ENCODE measurements at places on chromosomes 4 and X. TPM values are rescaled to one million over a fixed set of nuclear protein-coding genes. Genes with fewer than 3 reads are reported as not detected.

GRCh38 chr4:69828828-69829227 lies 31.1 kb downstream of the SULT1E1 start:
- no peak for DNase-seq

Gene TLL1
- total RNA-seq, result not detected

- DNase-seq, result no peak
These were observed 56.3 kb downstream of the HUWE1 start for GRCh38 chrX:53630261-53630660.

DNA sequence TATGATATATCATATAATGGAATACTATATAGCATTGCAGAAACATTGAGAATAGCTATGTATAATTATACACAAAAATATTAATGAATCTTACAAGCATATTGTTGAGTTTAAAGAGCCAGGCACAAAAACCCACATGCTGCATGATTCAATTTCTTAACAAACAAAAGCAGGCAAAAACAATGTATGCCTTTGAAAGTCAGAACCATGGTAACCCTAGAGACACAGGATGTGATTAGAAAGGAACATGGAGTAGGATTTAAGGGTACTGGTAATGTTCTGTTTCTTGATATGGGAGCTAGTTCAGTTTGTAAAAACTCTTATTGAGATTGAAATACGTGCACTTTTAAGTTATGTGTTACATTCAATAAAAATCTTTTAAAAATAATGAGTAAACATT lies 21.5 kb downstream of the CXCL8 start:
- no peak for DNase-seq

DNA sequence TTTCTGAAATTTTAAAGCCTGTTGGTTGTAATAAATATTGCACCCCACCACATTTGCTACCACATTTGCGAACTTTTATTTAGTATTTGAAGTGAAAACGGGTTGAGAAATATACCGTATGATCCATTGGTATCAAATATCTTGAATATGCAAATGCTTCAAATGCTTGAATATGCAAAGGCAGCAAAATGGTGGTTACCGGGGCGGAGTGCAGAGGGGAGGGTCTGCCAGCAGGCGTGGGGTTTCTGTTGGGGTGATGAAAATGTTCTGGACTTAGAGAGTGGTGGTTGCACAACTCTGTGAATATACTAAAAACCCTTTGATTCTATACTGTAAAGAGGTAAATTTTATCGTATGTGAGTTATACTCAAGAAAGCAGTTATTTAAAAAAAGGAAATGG lies 35.3 kb downstream of the SHROOM2 start:
- no peak for DNase-seq

Gene DGKK
- total RNA-seq, result not detected

- DNase-seq, result no peak
These were observed 31.9 kb downstream of the JADE1 start for GRCh38 chr4:128841402-128841801.

DNA sequence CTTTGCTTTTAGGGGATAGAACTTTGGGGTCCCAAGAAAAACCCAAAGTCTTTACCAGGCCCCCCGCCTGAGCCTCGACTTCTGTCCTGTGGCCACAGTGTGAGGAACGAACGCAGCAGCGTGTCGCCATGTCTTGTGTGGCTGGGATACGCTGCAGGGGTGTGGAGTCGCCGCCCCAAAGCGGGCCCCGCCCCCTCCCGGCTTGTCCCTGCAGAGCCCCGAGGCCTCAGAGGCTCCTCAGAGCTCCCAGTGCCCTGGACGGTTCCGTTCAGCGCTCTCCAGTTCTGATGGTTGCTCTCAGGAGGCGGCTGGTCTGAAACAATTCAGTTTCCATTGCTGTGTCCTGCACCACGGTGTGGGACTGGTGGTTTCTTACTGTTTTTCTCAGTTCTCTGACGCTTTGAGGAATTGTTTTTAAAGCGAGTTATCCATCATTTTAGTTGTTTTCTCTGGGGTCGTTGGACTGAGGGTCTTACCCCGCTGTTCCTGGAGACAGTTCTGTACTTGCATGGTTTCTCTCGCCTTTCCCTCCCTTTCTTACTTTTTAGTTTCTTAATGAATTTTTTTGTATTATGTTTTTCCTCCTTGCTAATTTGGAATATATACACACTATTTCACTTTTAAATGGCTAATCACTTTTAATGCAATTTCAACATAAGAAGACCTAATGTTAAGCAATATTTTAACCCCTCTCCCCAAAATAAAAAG lies 1.6 kb upstream of the IDUA start:
- peak; percentile 57 for DNase-seq

DNA sequence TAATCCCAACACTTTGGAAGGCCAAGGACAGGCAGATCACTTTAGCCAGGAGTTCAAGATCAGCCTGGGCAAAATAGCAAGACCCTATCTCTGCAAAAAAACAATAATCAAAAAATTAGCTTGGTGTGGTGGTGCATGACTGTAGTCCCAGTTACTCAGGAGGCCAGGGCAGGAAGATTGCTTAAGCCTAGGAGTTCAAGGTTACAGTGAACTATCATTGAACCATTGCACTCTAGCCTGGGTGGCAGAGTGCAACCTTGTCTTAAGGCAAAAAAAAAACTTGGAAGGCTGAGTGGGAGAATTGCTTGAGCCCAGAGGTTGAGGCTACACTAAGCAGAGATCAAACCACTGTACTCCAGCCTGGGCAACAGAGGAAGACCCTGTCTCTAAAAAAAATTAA lies 5.2 kb upstream of the FRYL start:
- DNase-seq, result no peak

DNA sequence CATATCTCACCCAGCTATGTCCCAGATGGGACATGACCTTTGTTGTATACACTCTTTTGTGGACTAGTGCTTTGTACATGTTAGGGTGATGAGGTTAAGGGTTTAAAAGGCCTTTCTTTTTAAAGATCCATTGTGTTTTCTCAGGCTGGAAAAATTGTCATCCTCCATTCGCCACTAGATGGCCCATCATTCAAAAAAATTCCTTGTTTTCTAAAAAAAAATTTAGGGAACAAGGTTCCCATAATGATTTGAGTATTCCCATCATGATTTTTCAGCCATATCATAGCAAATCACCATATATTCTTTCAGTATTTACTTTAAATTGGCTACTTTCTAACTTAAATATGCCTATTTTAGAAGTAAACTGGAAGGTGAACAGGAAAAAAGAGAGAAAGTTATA lies 91.9 kb upstream of the TMEM164 start:
- no peak for DNase-seq

DNA sequence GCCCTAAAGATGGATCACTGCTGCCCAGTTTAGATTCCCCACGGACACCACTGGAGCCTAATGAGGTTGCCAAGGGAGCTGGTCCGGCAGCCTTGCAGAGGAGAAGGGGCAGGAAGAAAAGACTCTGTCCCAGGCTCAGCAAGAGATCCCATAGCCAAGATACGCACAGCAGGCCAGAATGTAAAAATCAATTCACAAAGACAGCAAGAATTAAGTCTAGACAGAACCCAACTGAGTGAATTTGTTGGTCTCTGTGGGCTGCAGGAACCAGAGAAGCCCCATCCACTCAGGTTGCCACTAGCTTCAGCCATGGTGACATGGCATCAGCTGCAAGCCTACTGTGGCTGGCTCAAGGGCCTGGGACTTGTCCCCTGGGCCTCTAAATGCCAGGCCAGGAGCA lies 22.9 kb downstream of the TSC22D3 start:
- no peak for DNase-seq

DNA sequence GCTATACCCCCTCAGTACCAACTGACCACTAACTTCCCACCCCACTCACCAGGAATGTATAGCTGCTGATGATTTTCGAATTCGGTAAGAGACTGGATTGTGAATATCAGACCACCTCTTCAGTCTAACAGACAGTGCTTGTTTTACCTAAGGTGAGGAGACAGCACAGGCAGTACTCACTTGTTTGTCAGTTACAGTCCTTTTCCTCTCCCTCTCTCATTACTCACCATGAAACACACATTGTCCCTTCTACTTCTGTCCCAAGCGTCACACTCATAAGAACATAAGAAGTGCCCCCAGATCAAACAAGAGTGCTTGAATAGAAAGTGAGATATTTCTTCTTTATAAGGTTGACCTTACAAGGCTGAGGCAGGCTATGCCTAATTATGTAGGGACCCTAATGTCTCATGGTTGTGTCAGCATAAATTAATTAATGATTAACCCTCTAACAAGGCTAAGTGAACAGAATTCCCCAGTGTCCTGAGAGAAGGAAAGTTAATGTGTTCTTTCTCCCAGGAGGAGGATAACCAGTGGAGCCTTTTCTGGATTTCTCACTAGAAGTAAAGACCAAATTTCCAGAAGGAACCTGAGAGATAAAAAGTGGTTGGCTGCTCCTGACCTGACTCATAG lies 32.2 kb downstream of the ZCCHC12 start:
- no peak for DNase-seq

DNA sequence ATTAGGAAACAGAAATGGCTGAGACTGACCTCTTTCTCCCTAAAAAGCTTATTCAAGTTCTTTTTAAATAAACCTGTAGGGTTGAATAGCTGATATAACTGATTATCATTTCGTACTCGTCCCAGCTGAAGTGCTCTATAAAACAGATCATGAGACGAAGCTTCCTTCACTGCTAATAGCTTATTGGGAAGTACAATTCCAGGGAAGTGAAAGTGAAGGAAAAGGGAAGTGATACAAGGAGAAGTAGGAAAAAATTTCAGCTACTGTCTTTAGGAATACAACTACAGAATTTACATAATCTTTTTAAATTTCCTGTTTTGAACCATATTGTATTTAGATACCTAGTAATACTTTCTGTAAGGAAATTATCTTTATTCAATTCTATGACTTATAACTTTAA lies 103.0 kb downstream of the SNCA start:
- DNase-seq, result no peak

DNA sequence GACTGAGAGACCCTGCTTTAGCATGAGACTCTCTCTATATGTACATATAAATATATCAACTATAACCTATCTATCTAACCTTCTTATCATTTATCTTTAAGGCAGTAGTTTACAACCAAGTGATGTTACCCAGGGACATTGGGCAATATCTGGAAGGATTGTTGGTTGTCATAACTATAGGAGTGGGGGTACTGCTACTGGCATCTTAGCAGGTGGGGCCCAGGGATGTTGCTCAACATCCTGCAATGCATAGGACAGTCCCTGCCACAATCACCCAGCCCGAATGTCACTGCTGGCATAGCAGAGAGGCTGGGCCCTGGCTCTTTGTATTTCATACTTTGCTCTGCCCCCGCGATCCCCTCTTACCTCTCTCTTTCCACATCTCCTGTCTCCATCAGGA lies 397.7 kb downstream of the IL15 start:
- no peak for DNase-seq

- no peak for DNase-seq
These were observed 15.8 kb downstream of the CYTL1 start for GRCh38 chr4:5003372-5003857.

Gene CLDN22
- not detected for total RNA-seq

Gene SAGE1
- total RNA-seq, result not detected

Gene MAGEB10
- total RNA-seq, result not detected

Gene FGFBP2
- total RNA-seq, result 0.20 TPM

DNA sequence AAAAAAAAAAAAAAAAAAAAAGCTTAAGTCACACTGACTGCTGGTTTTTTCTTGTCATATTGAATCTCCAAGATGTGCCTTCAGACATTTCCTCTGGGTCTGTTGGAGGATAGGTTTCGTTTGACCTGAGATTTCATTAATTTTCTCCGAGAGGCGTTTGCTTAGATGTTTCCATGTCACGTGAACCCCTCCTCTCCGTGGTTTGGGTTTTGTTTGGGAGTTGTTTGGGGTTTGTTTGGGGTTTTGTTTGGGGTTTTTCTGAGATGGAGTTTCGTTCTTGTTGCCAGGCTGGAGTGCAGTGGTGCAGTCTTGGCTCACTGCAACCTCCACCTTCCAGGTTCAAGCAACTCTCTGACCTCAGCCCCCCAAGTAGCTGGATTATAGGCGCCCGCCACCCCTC lies 40.8 kb upstream of the DHRSX start:
- no peak for DNase-seq

DNA sequence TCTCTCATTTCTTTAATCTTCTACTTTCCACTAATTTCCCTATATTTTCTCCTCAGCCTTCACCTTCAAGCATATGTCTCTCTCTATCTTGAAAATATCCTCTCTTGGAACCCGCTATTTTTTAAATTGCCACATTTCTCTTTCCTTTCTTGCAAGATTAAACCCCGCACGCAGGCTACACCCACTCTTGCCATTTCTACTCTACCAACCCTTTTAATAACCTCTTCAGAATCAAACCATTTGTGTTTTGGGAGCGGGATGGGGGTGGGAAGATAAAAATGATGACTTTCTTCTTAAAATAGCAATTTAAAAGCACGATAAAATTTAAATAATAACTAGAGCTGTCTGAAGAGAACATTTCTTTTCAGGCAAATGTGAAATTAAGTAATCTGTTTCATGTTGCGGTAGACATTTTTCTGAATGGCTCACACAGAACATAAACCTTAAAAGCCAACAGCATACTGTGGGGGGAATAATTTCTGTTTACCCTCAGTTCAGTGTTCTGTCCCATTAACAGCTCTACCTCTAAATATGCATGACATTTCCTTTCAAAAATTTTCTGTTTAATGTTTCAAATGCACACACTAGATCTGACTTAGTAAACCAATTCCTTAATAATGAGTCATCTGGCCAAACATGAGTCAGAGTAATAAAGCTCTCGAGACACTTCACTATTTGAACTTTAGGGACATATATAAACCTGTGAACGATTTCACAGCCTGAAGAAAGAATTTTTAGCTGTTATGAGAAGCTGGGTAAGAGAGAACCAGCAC lies 20.5 kb downstream of the ARSJ start:
- DNase-seq, result no peak

DNA sequence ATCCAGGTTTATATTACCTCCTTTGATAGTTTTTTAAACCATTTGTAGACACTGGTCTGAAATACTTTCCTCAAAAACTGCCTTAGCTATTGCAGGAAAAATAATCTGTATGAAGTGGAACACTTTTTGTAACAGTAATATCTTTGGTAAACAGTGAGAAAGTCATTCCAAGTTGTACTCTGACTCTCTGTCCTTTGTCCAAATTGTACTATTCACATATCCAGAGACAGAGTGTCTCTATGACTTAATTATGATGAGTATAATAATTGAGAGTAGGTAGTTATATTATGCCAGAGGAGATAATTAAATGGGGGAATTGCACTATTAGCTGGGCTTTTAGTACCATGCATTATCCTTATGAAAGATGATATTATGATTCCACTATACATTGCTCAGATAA lies 112.6 kb upstream of the LCORL start:
- DNase-seq, result no peak

DNA sequence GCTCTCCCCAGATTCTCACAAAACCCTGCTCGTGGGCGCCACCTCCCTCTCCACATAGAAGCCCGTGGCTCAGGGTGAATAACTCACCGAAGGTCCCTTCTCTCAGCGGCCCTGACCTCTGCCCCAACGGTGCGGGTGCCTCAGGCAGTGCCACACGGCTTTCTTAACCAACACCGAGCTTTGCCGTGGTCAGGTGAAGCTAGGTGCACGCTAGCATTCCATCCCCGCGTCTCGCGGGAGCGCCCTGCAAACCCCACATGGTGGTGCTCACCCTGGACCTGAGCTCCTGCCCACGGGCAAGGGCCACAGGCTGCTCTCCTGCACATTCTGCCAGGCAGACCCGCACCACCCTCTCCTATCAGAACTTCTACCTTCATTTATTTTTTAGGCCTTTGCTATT lies 18.4 kb downstream of the LRPAP1 start:
- no peak for DNase-seq
